ENCODE measurements at places on chromosomes 6 and 20.

DNA sequence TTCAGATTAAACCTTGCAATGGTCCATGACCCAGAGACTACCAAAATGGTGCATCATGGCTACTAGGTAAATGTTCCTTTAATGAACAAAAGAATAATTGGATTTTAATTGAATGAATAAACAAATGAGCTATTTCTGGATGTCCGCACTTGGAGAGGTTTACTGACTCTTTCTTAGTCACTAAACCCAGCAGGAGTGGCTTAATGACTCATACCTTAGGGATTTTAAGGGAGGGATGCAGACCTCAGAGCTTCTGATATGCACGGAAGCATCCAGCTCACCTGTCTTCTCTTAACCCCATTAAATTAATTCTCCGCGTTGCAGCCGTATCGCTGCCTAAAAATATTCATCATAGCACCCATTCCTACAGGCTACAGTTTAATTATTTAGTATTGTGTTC, 970.0 kb upstream of the SLC35B3 start:
- DNase-seq, result no peak

DNA sequence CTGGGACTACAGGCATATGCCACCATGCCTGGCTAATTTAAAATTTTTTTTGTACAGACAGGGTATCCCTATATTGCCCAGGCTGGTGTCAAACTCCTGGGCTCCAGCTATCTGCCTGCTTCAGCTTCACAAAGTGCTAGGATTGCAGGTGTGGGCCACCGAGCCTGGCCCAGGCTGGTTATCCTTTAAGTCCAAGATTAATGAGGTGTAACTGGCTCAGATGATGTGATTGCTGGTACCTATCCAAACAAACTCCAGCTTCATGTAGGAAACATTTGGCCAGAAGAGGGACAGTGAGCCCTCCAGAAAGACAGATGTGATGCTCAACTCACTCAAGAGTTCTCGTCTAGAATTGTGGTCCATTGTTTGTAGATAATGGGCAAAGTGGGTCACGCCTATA, 9.2 kb upstream of the ZNF318 start:
- DNase-seq, result no peak

GRCh38 chr6:31737991-31738979, 1.5 kb upstream of the MSH5 start:
- DNase-seq, result peak; percentile 82

GRCh38 chr6:65646544-65646943, 60.5 kb downstream of the EYS start:
- DNase-seq, result no peak

DNA sequence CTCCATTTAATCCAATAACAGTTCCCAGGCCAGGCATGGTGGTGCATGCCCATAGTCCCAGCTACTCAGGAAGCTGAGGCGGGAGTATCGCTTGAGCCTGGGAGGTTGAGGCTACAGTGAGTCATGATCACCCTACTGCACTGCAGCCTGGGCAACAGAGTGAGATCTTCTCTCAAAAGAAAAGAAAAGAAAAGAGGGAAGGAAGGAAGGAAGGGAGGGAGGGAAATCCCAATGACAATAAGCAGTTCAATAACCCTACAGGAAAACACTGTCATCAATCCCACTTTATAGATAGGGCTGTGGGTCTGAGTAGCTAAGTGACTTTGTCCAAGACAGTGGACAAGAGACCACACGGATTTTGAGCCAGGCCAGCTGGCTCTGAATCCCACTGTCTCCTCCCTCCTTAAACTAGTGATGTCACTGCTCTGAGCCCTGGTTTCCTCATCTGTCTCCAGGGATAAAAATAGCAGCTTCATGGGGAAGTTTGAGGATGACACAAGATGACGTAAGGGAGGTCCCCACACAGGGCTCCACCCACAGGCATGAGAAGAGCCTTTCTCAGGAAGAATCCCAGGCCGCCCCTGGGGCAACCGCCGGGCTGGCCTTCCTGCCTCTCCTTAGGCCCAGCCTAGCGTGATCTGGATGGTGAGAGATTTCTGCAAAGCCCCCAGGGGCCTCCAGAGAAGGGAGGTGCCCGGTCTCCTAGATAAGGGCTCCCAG, 7.2 kb upstream of the TRIB3 start:
- peak; percentile 72 for DNase-seq

GRCh38 chr6:133262804-133263203, 21.6 kb downstream of the EYA4 start:
- DNase-seq, result no peak

DNA sequence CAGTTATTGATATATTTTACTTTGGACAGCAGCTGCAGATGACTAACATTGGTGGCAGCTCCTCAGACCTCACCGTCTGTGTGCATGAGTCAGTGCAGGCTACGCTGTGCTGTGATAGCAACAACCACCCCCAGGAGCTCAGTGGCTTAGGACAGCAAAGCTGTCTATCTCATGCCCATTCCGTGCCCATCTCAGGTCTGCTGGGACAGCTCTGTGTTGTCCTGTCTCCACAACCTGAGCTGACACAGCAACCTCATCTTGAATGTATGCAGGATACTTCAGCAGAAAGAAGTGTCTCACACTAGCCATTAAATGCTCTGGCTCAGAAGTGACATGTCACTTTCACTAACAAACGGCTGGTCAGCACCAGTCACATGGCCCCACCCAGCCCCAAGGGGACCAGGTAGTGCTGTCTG, 47.7 kb downstream of the BANF2 start:
- DNase-seq, result no peak

- DNase-seq, result peak; percentile 70
Observed at GRCh38 chr20:50270569-50270968, 79.9 kb downstream of the CEBPB start.

DNA sequence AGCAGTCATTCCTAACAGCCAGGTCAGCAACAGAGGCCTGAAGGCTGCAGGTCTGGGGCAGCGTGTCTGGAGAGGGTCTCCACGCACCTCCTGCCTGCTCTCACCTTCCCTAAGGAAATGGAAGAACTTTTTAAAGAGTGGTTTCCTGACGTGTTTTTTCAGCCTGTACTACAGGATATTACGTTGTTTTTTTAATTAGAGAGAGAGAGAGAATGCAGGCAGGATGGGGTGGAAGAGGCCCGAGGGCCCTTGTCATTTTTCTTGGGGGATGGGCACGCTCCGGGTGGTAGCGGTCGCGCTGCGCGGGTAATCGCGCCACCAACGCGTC, 2.1 kb downstream of the DLL1 start:
- no peak for DNase-seq

GRCh38 chr20:36644706-36645095, 1.3 kb downstream of the SLA2 start:
- DNase-seq, result peak; percentile 20

GRCh38 chr6:15473741-15474161, 189.1 kb downstream of the DTNBP1 start:
- no peak for DNase-seq

DNA sequence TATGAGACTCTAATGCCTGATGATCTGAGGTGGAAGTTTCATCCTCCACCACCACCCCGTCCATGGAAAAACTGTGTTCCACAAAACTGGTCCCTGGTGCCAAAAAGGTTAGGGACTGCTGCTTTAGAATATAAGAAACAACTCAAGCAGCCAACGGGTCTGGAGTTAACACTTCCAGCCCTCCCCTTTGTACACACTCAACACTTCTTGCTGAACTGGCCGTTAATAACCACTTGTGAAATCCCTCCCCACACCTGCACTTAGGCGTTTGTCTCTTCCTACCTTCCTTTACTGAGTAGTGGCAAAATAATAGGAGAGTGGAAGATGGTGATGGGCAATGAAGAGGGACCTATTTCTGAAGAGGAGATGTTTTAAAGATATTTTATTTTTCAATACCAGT, 10.5 kb downstream of the SAYSD1 start:
- DNase-seq, result no peak

- DNase-seq, result no peak
Observed at GRCh38 chr6:56093776-56094175, 153.6 kb downstream of the COL21A1 start.
